ENCODE measurements at places on chromosomes 16 and 17. TPM values are rescaled to one million over a fixed set of nuclear protein-coding genes. Genes with fewer than 3 reads are reported as not detected.

ADCY7 gene
- total RNA-seq: 8.0 TPM

MAP2K4 gene
- total RNA-seq: 24.8 TPM

SERPINF2 gene
- total RNA-seq: 1.6 TPM

OR2C1 gene
- not detected for total RNA-seq

PIK3R6 gene
- total RNA-seq: 0.15 TPM

DNA sequence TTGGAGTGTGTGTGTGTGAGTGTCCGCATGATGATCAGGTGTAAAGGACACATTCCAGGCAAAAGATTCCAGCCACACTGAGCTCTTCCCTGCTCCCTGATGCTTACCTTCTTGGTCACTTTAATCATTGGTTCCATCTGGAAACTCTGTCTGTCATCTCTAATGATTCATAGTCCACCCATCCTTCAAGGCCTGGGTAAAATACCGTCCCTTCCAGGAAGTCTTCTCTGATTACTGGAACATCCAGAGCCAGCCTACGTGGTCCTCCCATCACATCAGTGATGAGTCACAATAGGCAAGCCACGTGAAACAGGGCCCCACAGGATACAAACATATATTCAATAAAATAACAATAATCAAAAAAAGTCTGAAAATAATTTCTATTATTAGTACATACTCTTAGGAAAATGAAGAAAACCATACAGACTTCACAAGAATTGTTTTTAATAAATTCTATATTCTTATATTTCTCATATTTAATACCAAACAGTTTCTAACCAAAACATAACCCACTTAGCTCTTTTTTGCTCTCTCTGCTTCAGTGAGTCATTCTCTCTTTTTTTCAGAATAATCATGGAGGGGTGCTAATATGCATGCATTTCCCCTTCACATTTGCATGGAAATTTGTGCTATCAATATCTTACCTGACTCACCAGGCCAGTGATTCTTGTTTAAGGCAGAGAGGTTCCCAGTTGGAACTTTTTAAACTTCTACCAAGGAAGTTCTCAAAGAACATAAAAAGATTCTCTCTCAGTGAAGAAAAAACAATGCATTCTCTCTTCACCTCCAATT, 263.2 kb downstream of the TOX3 start:
- DNase-seq: no peak

- no peak for DNase-seq
Measured at GRCh38 chr17:56807723-56808122, 26.0 kb downstream of the C17orf67 start.

DNA sequence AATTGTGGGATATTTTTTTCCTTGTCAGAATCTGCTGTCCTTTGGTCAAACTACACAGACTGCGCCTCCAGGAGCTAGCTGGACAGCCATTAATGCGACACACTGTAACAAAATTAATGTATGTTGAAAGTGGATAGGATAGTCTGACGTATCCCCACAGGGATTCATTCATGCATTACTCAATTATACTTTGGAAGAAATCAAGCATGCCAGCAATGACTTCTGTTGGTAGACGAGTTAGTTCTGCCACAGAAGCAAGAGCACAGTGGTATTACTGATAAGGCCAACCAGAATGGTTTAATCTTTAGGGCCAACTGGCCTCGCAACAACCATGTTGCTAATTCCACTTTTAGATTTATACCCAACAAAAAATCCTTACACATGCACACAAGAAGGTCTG, 106.4 kb upstream of the TOB1 start:
- DNase-seq: no peak

GRCh38 chr16:19346335-19346922, 60.9 kb downstream of the CLEC19A start:
- no peak for DNase-seq

GRCh38 chr17:43479948-43480347, 3.8 kb upstream of the DHX8 start:
- DNase-seq: no peak

- no peak for DNase-seq
Measured at GRCh38 chr17:55089256-55089655, 120.7 kb downstream of the STXBP4 start.

DNA sequence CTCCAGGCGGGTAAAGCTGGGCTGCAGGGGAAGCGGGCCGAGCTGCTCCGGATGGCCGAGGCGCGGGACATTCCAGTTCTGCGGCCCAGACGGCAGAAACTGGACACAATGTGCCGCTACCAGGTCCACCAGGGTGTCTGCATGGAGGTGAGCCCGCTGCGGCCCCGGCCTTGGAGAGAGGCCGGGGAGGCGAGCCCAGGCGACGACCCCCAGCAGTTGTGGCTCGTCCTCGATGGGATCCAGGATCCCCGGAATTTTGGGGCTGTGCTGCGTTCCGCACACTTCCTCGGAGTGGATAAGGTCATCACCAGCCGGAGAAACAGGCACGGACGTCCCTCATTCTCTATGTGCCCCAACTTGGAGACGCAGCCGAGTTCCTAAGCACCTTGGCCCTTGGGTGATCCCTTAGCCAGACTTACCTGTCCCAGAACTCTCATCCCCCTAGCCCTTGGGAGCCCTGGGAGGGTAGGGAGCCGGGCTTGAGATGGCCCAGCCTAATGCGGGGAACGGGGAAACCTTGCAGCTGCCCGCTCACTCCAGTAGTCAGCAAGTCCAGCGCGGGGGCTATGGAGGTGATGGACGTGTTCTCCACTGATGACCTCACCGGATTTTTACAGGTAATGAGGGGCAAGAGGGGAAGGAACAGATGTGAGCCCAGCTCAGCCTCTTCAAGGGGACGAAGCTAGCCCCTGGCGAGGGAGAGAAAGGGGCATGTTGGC, 806 bp downstream of the MRM1 start:
- DNase-seq: no peak

DNA sequence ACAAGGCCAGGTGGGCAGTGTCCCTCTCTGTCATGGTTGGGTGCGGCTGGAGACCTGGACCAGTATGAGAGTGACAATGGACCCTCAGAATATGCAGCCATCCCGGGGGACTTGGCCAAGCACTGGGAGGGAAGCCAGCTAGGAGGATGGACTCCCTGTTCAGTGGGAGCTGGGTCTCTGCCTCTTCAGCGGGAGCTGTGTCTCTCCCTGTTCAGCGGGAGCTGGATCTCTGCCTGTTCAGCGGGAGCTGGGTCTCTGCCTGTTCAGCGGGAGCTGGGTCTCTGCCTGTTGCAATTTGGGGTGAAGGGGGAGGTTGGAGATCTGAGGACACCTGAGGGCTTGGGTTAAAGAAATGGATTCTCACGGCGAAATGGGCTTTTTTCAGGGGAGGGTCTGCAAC, 3.8 kb upstream of the PRSS33 start:
- no peak for DNase-seq

GRCh38 chr16:2142942-2143877, 5.2 kb upstream of the RAB26 start:
- no peak for DNase-seq

DNA sequence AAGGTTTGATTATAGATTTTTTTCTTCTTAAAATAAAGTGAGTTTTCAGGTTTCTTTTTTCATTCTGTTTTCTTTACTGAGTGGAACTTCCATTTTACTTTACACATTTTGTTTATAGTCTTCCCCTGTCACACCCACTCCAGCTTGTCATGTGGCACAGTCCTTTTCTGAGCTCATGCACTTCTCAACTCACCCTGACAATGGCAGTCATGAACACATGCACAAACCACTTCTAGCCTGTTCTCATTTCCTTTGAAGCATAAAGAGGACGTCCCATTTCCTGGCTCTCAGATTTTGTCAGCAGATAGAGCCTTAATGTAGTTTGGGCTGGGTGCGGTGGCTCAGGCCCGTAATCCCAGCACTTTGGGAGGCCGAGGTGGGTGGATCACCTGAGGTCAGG, 168.0 kb downstream of the AHSP start:
- DNase-seq: no peak

GRCh38 chr16:26491101-26491670, 575.5 kb upstream of the C16orf82 start:
- no peak for DNase-seq

GRCh38 chr17:66941249-66941648, 23.3 kb upstream of the CACNG4 start:
- no peak for DNase-seq

DNA sequence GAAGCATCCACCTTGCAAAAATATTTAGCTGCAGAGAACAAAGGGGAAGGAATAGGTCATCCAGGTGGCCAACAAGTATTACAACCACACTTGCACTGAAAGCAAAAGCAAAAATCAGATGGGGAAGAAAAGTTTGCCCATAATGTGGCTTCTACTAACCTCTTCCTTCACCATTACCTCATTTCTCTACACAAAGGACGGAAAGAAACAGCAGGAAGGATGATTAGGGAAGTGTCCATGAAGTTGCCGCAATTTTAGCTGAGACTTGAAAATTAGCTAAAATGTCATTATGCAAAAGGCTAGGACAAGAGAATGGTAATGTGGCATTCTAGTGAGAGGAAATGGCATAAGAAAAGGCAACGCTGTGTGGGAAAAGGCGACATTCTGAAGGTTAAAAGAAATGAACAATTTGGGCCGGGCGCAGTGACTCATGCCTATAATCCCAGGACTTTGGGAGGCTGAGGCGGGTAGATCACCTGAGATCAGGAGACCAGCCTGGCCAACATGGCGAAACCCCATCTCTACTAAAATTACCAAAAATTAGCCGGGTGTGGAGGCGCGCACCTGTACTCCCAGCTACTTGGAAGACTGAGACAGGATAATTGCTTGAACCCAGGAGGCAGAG, 13.7 kb downstream of the KANSL1 start:
- DNase-seq: no peak

DNA sequence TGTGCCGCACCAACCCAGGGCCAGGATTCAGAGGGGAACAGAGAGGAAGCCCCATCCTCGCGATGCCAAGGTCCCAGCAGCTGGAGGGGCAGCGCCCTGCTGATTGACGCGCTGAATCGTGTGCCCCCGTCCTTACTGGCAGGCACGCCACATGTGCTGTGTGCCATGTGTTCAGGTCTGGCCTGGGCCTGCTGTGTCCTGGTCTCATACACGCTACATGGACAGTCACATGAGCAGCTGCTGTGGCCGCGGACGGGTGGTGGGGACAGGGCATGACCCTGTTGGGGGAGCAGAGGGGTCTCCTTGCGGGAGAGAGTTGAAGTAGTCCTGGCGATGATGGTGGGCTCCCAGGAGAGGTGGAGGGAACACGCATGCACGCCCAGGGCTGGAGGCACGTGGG, 18.0 kb downstream of the CBFA2T3 start:
- DNase-seq: no peak
